ENCODE measurements at places on chromosomes 1 and 21. TPM values are rescaled to one million over a fixed set of nuclear protein-coding genes. Genes with fewer than 3 reads are reported as not detected.

GRCh38 chr1:23624440-23624839 lies 65.1 kb upstream of the ID3 start:
- DNase-seq = peak; percentile 15

DNA sequence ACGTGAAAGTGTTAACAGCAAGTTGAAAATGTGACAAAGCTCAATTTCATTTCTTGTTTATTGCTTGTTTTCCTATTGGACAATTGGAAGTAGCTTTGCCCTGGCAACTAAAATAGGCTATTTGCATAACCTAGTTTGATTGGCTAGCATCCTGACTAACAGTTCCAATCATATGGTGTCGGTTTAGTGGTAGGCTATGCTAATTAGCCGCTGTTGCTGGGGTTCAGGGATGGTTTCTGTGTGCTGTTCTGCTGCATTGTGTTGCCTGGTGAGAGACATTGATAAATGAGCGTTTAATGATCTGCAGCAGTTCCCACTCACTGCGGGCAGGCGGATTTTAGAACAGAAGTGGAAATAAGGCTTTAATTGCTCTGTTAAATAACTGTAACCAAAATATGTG lies 68.5 kb downstream of the DYRK1A start:
- DNase-seq = peak; percentile 82

GRCh38 chr1:232108598-232108997 lies 482.0 kb downstream of the DISC1 start:
- DNase-seq = no peak

The GORAB gene
- 0.86 TPM for polyA plus RNA-seq

GRCh38 chr1:227765261-227766014 lies 30.2 kb downstream of the SNAP47 start:
- no peak for DNase-seq

DNA sequence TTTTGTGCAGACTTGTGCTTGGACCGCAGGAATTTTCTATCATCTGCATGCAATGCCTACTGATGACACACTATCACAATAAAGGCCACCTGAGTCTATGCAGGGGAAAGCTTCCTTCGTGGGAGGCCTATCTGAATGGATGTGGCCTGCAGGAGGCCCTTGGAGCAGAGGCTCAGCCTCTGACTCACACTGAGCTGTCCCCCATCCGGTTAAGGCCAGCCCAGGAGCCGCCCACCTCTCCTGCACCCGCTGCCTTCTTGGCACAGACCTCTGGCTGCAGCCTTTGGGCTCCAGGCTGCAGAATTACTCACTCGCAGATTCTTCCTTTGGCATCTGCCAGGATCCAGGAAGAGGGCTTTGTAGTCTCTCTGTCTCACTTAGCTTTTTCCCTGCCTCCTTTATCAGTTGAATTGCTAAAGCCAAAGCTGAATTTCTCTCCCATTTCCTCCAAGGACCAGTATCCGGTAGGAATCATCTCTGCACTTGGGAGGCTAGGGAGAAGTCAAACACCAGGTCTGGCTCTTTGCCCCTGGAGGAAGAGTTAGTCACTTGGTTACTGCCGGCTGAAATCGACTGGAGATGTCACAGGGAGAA lies 65.1 kb upstream of the JUN start:
- no peak for DNase-seq

DNA sequence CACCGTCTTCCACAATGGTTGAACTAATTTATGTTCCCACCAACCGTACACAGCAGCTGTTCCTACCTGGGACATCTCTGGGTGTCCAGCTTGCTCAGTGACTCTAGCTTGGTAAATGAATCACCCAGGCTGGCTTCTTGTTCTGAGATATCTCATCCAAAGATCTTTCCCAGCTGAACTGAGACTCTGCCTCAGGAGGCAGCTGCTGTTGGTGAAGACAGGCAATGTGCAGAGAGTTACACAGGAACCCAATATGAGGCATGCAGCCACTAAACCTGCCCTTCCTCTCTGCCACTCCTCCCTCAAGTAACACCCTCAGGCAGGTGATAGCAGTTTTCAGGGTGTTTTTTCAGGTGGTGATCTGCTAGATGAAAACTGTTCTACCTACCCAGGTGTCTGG lies 14.0 kb upstream of the FOXO6 start:
- no peak for DNase-seq

The SYCP1 gene
- polyA plus RNA-seq = not detected

The FCRLA gene
- polyA plus RNA-seq = 0.39 TPM

The C1orf94 gene
- polyA plus RNA-seq = not detected

- no peak for DNase-seq
These were observed 39.6 kb downstream of the UBASH3A start for GRCh38 chr21:42443181-42443785.

- no peak for DNase-seq
These were observed 23.3 kb upstream of the PADI6 start for GRCh38 chr1:17348593-17349234.

The TNFRSF18 gene
- polyA plus RNA-seq = not detected

- DNase-seq = no peak
These were observed 24.6 kb downstream of the PLEKHA6 start for GRCh38 chr1:204335085-204335484.

DNA sequence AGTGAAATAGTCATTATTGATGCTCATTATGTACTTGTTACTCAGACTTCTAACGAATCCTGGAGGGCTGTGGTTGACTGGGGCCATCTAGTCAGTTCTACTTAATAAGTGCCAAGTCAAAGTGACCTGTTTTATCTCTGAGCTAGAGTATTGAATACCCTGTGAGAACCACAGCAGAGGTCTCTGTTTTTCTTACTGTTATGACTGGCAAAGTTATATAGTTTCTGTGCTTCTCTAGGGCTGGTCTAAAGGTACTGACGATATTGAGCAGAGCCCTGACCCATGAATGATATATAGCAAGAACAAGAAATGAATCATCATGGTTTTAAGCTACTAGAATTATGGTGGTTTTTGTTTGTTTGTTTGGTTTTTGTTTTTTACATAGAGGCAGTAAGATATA lies 555.8 kb downstream of the PLA2G4A start:
- no peak for DNase-seq

GRCh38 chr1:237249120-237249519 lies 207.1 kb downstream of the RYR2 start:
- no peak for DNase-seq

- no peak for DNase-seq
These were observed 6.2 kb downstream of the HPCAL4 start for GRCh38 chr1:39685071-39685470.

The MASP2 gene
- polyA plus RNA-seq = not detected

GRCh38 chr1:83900524-83900923 lies 98.4 kb downstream of the TTLL7 start:
- no peak for DNase-seq

GRCh38 chr1:172136925-172137324 lies 283.6 kb upstream of the C1orf105 start:
- no peak for DNase-seq

The SERPINC1 gene
- not detected for polyA plus RNA-seq

The DTL gene
- not detected for polyA plus RNA-seq

DNA sequence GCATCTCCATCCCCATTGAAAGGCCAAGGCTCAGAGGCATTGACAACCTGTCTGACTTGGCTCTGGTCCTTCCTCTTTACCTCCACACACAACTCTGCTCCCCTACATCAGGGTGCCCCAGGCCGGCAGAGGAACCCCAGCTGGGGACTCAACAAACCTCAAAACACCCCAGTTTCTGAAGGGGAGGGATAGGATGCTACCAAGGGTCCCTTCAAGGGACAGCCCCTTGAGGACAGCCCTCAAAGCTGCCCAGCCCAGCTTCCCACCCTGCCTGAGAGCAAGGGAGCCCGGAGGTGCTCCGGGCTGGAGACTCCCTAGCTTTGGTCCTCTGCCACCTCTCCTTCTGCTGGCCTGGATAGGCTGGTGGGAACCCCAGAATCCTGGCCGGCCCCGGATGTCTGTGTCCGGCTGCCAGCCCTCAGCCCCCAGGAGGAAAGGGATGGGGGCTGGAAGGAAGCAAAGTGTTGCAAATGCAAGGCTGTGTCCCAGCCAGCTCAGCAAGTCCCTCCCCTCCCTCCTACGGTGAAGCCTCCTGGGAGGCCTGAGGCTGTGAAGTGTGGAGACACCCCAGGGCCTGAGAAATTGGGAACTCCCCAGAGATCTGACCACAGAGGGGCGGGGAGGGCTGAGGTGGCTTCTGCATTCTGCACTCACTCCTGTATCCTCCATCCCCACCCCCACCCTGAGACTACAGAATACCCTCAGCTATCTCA lies 1.1 kb upstream of the MARCKSL1 start:
- peak; percentile 97 for DNase-seq

GRCh38 chr1:223716302-223716862 lies 4.0 kb downstream of the CAPN2 start:
- peak; percentile 66 for DNase-seq

GRCh38 chr1:24964811-24965570 lies 34.9 kb upstream of the RUNX3 start:
- DNase-seq = peak; percentile 82

- DNase-seq = no peak
These were observed 46.4 kb upstream of the ERG start for GRCh38 chr21:38544661-38545060.

- no peak for DNase-seq
These were observed 651.6 kb upstream of the ADGRL4 start for GRCh38 chr1:79657951-79658658.

DNA sequence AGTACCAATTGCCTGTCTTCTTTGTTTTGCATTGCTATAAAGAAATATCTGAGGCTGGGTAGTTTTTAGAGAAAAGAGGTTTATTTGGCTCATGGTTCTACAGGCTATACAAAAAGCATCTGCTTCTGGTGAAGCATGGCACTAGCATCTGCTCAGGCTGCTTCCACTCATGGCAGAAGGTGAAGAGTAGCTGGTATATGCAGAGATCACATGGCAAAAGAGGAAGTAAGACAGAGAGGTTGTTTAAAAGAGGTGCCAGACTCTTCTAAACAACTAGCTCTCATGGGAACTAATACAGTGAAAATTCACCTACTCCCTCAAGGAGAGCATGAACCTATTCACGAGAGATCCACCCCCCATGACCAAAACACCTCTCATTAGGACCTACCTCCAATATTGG lies 56.7 kb upstream of the GUCA2B start:
- DNase-seq = no peak

GRCh38 chr1:47230692-47231300 lies 1.2 kb downstream of the TAL1 start:
- peak; percentile 19 for DNase-seq

GRCh38 chr1:245279346-245279745 lies 124.6 kb downstream of the KIF26B start:
- DNase-seq = no peak

The OR2L2 gene
- polyA plus RNA-seq = not detected

The TNFRSF4 gene
- polyA plus RNA-seq = 0.08 TPM

DNA sequence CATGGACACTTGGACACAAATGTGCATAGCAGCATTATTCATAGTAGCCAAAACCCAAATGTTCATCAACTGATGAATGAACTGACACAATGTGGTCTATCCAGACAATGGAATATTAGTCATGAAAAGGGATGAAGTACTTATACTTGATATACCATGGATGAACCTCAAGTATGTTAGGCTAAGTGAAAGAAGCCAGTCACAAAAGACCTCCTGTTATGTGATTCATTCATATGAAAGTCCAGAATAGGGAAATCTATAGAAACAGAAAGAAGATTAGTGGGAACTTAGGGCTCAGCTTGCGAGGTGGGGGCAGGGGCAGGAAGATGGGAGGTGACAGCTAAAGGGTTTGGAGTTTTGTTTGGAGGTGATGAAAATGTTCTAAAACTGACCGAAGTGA lies 7.4 kb downstream of the KCNE1 start:
- DNase-seq = no peak

DNA sequence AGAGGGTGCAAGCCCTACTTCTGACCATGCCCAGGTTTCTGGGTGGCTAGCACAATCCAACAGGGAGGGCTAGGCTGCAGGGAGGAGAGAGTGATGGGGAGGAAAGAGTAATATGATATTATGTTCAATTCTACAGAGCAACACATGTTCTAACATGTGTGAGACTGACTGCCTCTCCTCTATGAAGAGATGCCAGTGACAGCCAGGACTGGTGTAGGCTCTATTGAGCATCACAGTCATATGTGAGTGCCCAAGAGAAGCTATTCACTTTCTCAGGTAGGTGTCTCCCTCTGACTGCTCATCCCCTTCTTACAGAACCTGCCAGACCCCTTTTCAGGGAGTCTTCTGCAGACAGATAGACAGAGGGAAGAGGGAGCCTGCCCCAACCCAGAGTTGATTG lies 446.1 kb downstream of the SIPA1L2 start:
- no peak for DNase-seq

DNA sequence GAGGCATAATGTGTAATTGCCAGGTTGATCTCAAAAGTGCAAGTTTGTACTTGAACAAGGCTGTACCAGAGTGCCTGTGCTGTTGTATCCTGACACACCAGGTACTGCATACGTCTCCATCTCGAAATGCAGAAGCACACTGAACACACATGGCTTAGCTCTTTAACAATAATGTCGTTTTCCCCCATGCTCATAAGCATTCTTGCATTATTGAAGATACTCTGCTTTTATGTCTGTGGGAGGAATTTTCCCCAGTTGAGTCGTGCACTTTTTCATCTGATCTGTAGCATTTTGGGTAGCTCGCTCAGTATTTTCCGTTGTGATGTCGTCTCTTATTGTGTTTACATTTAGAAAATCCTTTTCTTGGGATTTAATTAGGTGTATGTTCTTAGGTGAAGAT lies 98.7 kb downstream of the PCBP3 start:
- no peak for DNase-seq

The COL24A1 gene
- not detected for polyA plus RNA-seq

The LCE1C gene
- not detected for polyA plus RNA-seq

DNA sequence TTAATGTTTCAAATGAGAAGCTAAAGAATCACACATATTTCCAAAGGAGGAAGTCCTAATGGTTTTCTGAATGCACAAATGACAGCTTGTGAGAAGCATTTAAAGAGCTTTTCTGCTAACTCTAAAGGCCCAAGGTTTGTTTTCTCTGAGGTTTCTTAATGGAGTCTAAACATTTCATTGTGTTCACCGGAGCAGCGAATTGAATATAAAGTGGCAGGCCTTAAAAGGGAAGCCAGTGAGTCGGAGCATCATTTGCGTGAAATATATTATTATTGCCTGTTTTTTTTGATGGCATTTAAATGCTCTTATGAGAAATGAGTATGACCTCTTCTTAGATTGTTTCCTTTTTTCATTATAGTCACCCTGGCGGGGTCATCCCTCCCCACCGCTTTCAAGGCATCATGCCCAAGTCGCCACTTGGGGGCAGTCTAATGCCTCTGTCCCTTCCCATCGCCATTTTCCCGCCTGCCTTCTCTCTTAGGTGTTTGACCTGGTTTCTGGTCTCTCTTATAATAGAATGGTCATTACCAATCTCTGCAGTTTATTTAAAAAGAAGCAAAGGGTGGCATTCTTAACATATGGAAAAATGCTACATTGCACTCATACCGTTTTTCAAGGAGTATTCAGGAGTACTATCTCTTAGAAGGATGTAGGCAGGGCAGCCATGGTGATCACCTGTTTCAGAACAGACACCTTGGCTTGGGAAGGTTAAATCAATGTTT lies 25.3 kb upstream of the OVAAL start:
- peak; percentile 47 for DNase-seq

- DNase-seq = no peak
These were observed 53.9 kb downstream of the VCAM1 start for GRCh38 chr1:100773444-100773843.

The TMEM82 gene
- polyA plus RNA-seq = not detected

DNA sequence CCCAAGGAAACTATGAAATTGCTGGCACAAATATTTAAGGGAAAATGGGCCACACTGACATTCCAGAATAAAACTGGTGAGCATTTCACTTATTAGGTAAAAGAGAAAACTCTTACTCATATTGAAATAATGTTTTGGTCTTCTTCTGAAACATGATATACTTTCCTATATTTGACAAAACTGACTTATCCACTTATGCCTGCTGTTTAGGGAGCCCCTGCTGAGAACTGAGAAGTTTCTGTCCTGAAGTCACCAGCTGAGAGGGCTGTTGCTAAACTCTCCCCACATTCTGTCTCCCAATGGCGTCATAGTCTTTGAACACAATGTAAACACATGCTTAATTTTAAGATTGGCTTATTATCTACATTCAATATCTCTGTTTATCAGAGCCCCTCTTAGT lies 46.8 kb upstream of the ZC3H11B start:
- DNase-seq = no peak
